ENCODE measurements at places on chromosomes 7 and 10. TPM values are rescaled to one million over a fixed set of nuclear protein-coding genes. Genes with fewer than 3 reads are reported as not detected.

Gene AOC1
- not detected for total RNA-seq

Gene ZNF680
- 8.8 TPM for total RNA-seq

Gene DNAH11
- 0.92 TPM for total RNA-seq

Gene CFAP70
- 1.2 TPM for total RNA-seq

Gene TYSND1
- 14.0 TPM for total RNA-seq

Gene DGKB
- total RNA-seq = 0.13 TPM

Gene SAMD9
- 11.8 TPM for total RNA-seq

Gene SSC4D
- 0.65 TPM for total RNA-seq

Gene FAM25C
- total RNA-seq = not detected

Gene BTBD16
- total RNA-seq = not detected

Gene LRMDA
- 1.0 TPM for total RNA-seq

Gene TMEM184A
- total RNA-seq = 0.03 TPM

Gene STAMBPL1
- 48.9 TPM for total RNA-seq

Gene CYP2C18
- total RNA-seq = not detected

Gene C10orf67
- not detected for total RNA-seq

Gene COBL
- total RNA-seq = not detected

Gene CALHM1
- not detected for total RNA-seq

Gene CHST15
- 1.7 TPM for total RNA-seq

Gene MALRD1
- 0.07 TPM for total RNA-seq

Gene SPRN
- total RNA-seq = 1.6 TPM

Gene ADIRF
- 116 TPM for total RNA-seq

Gene PDK4
- 3.6 TPM for total RNA-seq

Gene PNLIPRP1
- total RNA-seq = not detected

Gene TMEM213
- not detected for total RNA-seq

Gene PDIA4
- 437 TPM for total RNA-seq

Gene CDHR3
- 3.1 TPM for total RNA-seq

Gene AKR1C2
- 14.9 TPM for total RNA-seq

Gene FAM241B
- total RNA-seq = 0.39 TPM

Gene RTKN2
- 3.3 TPM for total RNA-seq

Gene NEUROD6
- not detected for total RNA-seq

Gene AKR1C4
- total RNA-seq = not detected

Gene FAM107B
- total RNA-seq = 43.5 TPM

Gene NAT16
- total RNA-seq = not detected

Gene SPDYE1
- total RNA-seq = not detected

Gene HMX2
- total RNA-seq = not detected

Gene IRF5
- total RNA-seq = 0.13 TPM

Gene SPDYE9
- not detected for total RNA-seq

Gene GDF10
- 5.5 TPM for total RNA-seq

Gene CHCHD3
- total RNA-seq = 62.1 TPM

Gene OPALIN
- not detected for total RNA-seq

Gene RARRES2
- 1.7 TPM for total RNA-seq

Gene FAM25G
- total RNA-seq = not detected

Gene IFIT1B
- not detected for total RNA-seq

Gene HOXA10
- not detected for total RNA-seq

Gene ANKRD61
- total RNA-seq = 0.13 TPM

Gene GOLGA7B
- 0.03 TPM for total RNA-seq

Gene FXYD4
- total RNA-seq = not detected

Gene FZD8
- total RNA-seq = 14.5 TPM

Gene WNT8B
- total RNA-seq = not detected

Gene ASIC3
- total RNA-seq = 0.26 TPM

Gene TRIL
- 1.8 TPM for total RNA-seq

Gene TLX1
- total RNA-seq = not detected

Measured in smooth muscle cell of the pulmonary artery (primary cell).